ENCODE measurements at places on chromosomes 7 and 10. TPM values are rescaled to one million over a fixed set of nuclear protein-coding genes. Genes with fewer than 3 reads are reported as not detected.

NPY4R2 gene
- 0.72 TPM for total RNA-seq

MMD2 gene
- not detected for total RNA-seq

C7orf33 gene
- not detected for total RNA-seq

TSPAN13 gene
- 32.2 TPM for total RNA-seq

HERC4 gene
- 35.6 TPM for total RNA-seq

FFAR4 gene
- not detected for total RNA-seq

CCDC172 gene
- total RNA-seq, result not detected
